CD8-positive, alpha-beta T cell (primary cell): ENCODE measurements at places on chromosomes 5 and 9.

- no peak for DNase-seq
Observed at GRCh38 chr9:89425921-89426383, 72.0 kb downstream of the SEMA4D start.

GRCh38 chr9:21695443-21695842 is 107.0 kb upstream of the MTAP start:
- no peak for DNase-seq

DNA sequence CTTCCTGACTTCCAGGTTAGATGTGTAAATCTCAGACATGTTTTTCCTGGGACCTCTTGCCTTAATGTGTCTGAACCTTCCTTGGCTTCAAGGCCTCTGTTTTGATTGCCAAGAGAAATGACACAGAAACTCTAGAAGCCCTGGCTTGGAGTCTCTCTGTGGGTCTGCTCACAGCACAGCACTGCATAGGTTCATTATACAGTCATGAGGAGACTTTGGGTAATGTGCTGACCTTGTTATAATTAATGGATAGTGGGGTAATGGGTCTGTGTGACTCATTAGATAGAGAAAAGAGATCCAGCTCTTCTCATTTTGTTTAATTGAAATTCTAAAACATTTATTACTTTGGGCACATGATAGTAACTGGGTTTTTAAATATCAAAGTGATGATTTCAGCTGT is 175.8 kb upstream of the GLRA1 start:
- no peak for DNase-seq

DNA sequence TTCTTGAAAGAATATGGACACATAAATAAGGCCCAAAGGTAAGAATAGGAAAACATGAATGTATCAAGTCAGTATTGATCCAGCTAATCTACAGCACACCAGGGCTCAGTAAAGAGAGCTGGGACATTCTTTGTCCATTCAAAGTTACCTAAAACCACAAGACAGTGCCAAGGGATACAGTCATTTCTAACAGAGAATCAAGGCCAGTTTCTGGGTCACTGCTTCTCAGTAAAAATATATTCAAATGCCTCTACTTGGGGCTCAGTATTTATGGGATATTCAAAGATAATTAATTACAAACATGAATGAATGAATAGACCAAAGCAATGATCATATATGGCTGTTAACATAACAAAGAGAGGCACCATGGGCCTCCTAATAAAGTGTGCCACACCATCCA is 34.9 kb downstream of the MTMR12 start:
- no peak for DNase-seq

- DNase-seq, result no peak
Observed at GRCh38 chr5:96649251-96649662, 12.9 kb upstream of the CAST start.

GRCh38 chr5:156103155-156103885 is 223.6 kb upstream of the SGCD start:
- DNase-seq, result no peak

DNA sequence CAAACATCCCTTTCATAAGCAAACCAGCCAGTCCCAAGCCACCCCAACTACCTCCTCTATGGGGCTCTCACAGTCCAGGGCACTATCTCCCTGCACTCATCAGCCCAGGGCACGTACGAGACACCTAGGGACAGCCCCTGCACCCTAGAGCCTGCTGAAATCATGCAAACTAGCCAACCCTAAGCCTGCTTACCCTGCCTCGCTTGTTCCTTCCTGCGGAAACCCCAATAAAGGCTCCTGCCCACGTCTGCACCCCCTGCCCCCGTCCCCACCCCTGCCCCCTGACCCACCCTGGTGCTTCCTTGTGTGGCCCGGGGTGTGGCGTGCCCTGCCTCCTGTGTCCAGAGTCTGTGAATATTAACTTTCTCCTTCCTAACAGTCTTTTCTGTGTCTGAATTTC is 135.9 kb downstream of the GADD45G start:
- peak; percentile 40 for DNase-seq

GRCh38 chr9:112310826-112311225 is 22.6 kb downstream of the PTBP3 start:
- DNase-seq, result no peak

- DNase-seq, result peak; percentile 2
Observed at GRCh38 chr5:154444556-154445421, 1.0 kb upstream of the SAP30L start.

- no peak for DNase-seq
Observed at GRCh38 chr5:10406651-10407050, 35.0 kb upstream of the ROPN1L start.

DNA sequence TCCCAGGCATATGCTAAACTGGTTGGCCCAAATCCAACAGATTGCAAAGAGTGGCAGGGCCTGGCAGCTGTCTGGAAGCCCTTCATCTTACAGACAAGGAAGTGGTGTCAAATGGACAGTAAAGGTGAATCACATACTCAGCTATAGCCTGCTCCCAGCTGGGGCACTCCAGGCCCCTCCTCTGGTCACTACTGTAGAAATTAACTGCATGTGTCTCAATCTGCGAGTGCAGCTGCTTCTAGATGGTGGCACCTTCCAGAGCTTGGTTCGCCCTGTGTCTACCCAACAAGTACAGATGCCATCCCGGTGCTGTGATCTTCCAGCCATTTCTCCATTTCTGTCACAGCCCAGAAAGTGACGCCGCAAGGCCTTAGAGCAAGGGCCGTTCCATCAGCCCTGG is 50.2 kb downstream of the OTULIN start:
- no peak for DNase-seq

- DNase-seq, result no peak
Observed at GRCh38 chr5:145243016-145243415, 592.1 kb downstream of the PRELID2 start.

DNA sequence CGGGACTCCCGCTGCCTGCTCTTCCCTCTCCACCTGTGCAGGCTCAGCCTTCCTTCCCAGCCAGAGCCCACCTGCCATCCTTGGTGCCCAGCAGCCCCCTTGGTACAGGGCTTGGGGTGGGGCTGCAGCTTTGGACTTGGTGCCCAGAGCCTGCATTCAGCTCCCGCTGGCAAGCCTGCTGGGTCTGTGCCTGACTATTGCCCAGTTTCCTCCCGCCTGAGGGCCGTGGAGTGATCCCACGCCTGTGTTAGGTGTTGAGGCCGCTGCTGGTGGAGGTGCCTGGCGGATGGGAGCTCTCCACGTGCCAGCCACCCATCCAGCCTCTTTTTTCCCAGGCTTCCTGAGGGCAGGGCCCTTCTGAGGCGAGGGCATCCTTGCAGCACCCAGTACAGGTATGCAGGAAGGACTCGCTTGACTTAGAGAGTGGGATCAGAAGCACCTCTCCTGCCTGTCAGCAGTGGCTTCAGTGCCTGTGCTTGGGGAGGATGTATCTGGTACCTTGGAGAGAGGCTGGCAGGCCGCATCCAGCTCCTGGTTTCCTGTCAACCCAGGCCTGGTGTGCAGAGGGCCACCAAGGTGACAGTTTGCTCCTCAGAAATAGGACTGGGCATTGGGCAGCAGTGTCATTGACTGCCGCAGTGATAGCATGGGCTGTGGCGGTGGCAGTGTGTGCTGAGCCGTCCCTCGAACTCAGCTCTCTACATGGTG is 7.8 kb downstream of the RXRA start:
- DNase-seq, result no peak

DNA sequence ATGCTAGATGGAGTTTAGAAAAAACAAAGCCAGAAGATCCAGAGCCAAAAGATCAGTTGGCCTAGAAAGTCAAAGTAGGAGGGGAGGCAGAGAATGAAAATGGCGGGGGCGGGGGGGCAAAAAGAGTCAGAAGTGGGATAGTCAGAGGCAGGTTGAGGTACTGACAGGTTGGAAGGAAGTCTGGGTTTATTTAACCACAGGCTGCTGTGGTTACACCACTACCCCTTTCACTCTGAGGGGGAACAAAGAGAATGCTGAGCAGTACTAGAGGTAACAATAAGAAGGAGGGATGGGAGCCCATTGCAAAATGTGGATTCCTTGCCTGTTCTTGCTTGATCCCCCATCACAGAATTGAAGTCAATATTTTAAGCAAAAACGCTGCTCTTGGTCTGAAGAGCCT is 111.8 kb downstream of the CAVIN4 start:
- no peak for DNase-seq

DNA sequence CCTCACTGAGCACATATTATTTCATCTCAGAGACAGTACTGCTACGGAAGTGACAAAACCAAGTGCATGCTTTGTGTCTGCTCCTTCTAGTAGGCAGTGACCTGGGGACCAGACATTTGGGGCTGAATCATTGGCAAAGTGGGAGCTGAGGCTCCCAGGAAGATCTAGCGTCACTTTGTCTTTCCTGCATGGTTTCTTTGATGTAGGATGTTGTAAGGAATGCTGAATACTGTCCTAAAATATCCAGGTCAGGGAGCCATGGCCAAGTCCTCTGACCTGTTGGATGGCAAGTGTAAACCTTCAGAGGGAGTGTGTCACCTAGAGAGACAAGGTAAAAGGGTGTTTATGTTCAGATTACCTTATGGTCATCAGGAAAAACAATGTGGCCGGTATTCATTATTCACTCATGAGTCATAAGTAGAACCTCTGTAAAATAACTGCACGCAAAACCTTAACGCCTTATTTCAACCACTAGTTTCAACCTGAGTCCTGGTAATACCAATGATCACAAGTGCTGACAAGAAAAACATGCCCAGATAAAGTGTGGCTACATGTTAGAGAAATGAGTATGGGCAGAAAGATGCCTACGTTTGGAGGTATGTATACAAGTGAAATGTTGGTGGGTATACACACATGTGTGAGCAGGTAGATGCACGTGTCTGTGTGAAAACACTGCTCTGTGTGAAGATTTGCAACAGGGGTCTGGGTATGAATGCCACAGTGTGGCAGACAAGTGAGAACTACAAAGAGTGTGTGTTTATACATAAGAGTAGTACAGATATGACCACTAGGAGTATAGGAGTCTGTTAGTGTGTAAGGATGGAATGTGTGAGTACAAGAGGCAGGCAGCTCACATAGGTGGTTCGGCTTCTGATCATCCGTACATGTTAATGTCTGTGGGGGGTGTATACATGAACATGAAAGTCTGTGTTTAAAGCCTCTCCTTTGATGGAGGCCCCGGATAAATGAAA is 263.9 kb downstream of the SPOCK1 start:
- DNase-seq, result no peak

GRCh38 chr9:92492781-92493401 is 10.6 kb upstream of the ASPN start:
- DNase-seq, result no peak

DNA sequence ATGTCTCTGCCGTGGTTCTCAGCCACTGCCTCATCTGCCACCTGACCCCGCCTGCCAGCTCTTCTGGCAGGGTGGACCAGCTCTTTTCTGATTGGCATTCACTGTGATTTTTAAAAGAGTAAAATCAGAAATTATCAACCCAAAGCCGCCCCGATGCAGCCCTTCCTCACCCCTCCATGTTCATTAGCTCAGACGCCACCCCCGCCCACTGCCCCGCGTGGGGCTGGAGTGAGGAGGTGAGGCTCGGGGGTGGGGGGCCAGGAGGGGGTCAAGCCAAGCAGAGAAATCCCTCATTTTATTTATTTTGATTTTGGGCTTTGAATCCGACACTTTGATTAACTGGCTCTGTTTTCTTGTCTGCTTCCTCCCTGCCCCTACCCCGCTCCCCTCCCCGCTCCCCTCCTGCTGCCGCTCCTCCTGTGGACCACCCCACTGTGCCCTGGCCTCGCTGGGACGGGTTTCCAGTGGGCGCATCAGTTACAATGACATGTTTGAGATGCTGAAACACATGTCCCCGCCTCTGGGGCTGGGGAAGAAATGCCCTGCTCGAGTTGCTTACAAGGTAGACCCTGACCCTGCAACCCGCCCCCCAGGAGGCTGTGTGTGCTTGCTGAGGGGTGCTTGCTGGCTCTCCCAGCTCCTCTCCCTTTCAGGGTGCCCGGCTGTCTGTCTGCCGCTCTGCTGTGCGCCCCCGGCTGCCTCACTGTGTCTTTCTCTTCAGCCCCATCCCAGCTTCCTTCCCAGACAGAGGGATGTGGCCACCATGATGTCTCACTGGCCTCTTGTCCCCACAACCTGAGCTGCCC is 224.9 kb downstream of the CACNA1B start:
- DNase-seq, result no peak

- no peak for DNase-seq
Observed at GRCh38 chr5:73278693-73279092, 105.7 kb downstream of the TMEM174 start.

GRCh38 chr5:143886096-143886495 is 74.1 kb downstream of the HMHB1 start:
- DNase-seq, result no peak

GRCh38 chr5:106818552-106818951 is 852.2 kb downstream of the EFNA5 start:
- DNase-seq, result no peak

DNA sequence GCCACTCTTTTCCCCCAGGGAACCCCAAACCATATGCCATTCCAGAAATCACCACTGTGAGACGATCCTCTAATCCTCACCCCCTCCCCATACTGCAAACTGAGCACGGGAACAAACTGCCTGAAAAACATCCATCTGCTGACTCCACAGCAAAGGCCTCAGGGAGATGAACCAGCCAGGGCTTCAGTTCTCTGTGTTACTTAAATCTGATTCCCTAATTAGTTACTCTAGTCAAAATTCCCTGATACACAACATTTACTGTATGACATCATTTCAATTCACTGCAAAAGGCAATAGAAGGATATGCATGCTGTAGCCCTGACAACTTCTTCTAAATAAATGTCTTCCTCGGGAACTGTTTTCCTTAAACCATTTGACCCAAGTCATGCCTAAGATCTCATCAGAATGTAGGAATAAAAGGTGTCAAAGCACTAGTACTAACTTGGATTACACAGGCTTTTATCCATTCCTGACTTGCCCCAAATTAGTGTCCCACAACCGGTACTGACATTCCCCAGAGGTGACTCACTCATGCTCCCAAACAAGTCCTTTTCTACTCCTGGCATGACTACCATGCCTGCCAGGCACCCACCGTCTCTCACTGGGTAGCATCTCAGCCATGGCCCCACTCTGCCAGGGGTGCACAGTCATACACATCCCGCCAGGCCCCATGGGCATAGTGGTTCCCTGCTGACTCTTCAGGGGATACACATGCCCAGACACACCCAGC is 35.0 kb downstream of the MTX3 start:
- no peak for DNase-seq

DNA sequence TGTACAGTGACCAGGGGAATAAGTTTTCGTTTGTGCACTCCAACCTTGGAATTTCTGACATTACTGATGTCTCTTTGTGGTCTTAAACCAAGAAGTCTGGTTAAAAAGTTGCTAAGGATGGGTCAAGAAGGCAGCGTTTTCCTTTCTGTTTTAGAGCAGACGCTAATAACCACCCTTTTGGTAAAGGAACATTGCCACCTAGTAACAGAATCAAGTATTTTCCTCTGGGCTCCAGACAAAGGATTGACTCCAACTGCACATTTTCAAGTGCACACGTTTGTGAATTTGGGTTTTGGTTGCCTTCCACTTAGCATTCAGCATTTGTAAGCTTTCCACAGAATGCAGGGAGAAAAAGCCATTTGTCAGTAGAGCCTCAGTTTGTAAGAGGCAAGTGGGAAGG is 22.2 kb upstream of the CEP78 start:
- DNase-seq, result no peak
